ENCODE measurements at places on chromosomes 5 and 9.

DNA sequence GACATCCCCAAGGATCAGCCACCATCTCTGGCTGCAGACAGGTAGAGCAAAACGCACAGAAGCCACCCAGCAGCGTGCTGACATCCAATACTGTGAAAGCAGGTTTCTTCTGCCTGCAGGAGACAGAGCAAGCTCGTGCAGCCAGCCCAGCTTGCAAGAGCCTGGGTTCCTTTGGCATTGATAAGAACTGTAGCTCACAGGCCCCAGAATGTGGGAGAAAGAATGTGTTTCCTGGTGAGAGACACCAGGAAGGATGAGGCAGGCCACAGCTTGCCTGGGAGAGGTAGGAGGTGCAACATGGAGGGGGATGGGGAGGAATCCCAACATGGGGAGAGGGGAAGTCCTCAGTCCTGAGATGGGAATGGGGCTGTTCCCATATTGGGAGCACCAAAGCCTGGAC lies 34.0 kb upstream of the ARAP3 start:
- DNase-seq = no peak

DNA sequence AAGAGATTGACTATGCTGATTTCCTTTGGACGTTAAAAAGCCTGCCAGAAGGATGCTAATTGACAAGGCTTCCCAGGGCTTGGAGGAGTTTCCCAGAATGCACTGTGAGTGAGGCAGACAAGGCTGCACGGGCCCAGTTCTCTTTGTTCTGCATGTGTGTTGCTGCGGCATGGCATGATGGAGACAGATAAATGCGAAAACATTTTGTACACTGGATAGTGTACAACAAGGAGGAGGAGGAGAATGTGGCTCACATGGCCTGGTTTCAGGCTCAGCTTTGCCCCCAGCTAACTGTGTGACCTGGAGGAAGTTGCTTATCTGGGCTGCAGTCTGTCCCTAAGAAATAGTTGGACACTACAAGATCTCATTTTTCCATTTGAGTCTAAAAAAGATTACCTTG lies 135.5 kb upstream of the CPEB4 start:
- DNase-seq = no peak

- DNase-seq = no peak
Observed at GRCh38 chr9:130240410-130241197, 25.0 kb upstream of the HMCN2 start.

- DNase-seq = no peak
Observed at GRCh38 chr5:4246447-4246846, 650.8 kb downstream of the IRX1 start.

GRCh38 chr9:89658931-89659330 lies 54.1 kb downstream of the GADD45G start:
- no peak for DNase-seq

GRCh38 chr5:60271517-60271916 lies 378.0 kb upstream of the PDE4D start:
- no peak for DNase-seq

- no peak for DNase-seq
Observed at GRCh38 chr5:79613549-79613948, 1.3 kb downstream of the TENT2 start.

Measured in left ventricle myocardium superior (tissue), 1 donor.